ENCODE measurements at places on chromosomes 6 and 20. TPM values are rescaled to one million over a fixed set of nuclear protein-coding genes. Genes with fewer than 3 reads are reported as not detected.

Gene PROKR2
- total RNA-seq, result not detected

Gene SLC17A4
- total RNA-seq, result not detected

Gene MEI4
- total RNA-seq, result under 0.01 TPM

Gene ZNF165
- 0.32 TPM for total RNA-seq

Gene CNR1
- not detected for total RNA-seq
